A549 treated with DMSO at 1 μM for 4 hours (cell line): ENCODE measurements at places on chromosomes 5 and 9. TPM values are rescaled to one million over a fixed set of nuclear protein-coding genes. Genes with fewer than 3 reads are reported as not detected.

The CNTNAP3B gene
- 14.0 to 19.7 TPM (median 17.4 TPM) in 5 replicates for total RNA-seq

The CDKN2A gene
- not detected in 5 replicates for total RNA-seq

The NIPAL4 gene
- 10.1 to 16.2 TPM (median 11.0 TPM) in 5 replicates for total RNA-seq

The CD180 gene
- total RNA-seq, result not detected in 5 replicates

The CTNND2 gene
- total RNA-seq, result not detected in 5 replicates

The NSD1 gene
- total RNA-seq, result 16.1 to 27.6 TPM (median 23.7 TPM) in 5 replicates

The PCDHB9 gene
- 0.05 to 0.12 TPM in 2 of 5 replicates, not detected in the others for total RNA-seq

The ADAMTS2 gene
- total RNA-seq, result 0.07 to 0.18 TPM (median 0.11 TPM) in 5 replicates
